ENCODE measurements at places on chromosomes 4 and X.

- no peak for DNase-seq
Measured at GRCh38 chrX:98141466-98141865, 1257.8 kb downstream of the RPA4 start.

DNA sequence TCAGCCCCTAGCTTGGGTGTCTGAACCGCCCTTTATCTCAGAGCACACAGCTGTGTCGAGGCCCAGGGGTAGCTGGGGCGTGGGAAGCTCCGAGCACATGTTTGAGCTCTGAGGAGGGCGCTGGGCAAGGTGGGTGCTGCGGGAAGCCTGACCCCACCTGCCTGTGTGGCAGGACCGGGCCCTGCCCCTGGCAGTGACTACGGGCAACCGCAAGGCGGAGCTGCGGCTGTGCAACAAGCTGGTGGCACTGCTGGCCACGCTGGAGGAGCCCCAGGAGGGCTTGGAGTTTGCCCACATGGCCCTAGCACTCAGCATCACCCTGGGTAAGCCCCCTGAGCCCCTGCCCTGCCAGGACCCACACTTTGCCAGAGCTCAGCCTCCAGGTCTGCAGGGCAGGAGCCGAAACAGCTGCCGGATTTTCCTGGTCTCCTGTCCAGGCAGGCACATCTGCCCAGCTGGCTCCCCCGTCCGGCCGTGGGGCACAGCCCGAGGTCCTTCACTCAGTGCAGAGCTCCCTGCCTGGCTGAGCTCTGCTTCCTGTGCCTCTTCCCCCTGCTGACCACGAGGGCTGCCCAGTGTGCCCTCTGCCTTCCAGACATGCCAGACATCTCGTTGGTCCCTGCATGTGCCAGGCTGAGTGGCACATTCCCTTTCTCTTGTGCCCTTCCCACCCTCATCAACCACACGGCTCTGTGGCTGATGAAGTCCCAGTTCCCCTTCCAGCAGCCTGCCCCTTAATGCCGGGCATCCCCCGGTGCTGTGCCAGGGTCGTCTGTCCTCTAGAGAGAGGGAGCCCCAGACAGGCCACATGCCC lies 33.2 kb upstream of the HTRA3 start:
- no peak for DNase-seq

DNA sequence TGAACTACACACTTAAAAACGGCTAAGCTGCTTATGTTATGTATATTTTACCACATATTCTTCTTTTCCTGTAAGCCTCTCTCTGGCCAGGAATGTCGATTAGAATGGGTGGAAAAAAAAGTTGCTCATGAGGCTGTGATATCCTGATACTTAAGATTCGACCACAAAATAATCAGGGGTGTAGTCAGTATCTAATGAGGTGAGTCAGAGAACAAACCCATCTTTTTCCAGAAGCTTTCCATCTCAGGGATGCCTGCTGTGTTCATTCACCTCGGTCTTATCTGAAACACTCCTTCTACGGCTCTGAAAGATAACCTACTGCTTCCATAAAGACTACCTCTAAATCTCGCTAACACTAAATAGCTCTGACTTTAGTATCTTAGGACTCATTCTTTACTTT lies 142.7 kb upstream of the MAP3K15 start:
- no peak for DNase-seq

GRCh38 chr4:169582203-169582602 lies 30.2 kb downstream of the NEK1 start:
- DNase-seq = no peak

- no peak for DNase-seq
Measured at GRCh38 chr4:104752337-104752736, 257.6 kb upstream of the CXXC4 start.

- peak; percentile 58 for DNase-seq
Measured at GRCh38 chr4:104494822-104495559, at the start of gene CXXC4. TSS of gene CXXC4 (minus strand) at chr4:104494894. CDS start at chr4:104491802, 3,092 bp downstream.

DNA sequence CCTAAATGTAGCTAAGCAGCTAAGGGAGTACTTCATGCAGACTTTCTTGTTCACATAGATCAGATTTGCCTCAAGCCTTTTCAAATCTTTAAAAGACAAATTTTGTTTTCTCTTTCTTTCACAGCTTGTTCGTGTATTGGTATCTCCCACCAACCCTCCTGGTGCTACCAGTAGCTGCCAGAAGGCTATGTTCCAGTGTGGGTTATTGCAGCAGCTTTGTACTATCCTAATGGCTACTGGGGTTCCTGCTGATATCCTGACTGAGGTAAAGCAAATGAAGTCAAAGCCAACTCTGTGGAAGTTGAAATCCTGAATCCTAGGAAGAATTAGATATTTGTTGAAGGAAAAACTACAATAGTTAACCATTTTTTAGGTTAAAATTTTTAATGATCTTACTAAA lies 62.6 kb downstream of the USO1 start:
- no peak for DNase-seq

DNA sequence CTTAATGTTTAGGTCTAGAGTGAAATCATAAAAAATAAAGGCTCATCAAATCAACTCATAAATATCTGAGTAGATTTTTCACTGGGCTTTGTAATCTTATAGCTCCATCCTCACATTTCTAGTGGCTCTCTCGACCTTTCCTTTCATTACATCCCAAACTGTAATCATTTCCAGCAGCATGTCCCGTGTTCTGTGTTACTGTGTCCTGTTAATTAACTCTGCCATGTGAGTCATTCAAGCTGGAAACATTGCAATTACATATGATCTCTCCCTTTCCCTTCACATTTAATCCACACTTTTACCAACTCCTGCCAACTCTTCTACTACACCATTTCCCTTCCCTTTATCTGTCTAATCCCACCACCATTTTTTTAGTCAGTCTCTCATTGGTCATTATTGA lies 75.5 kb downstream of the UGT8 start:
- DNase-seq = no peak

DNA sequence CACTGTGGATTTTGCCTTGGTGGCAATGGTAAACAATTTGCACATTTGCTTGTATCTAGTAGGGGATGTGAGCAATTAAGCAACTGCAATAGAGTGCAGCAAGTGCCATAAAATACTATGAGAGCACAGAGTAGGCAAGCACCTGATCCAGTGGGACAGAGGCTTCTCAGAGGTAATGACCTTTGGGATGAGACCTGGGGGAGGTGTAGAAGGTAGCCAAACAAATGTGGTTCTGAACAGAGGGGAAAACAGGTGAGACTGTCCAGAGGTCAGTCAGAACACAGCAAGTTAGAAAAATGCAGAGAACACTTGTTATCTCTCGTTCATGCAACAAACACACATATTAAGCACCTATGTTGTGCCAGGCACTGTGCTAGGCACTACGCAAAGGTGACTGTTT lies 21.4 kb upstream of the ANK2 start:
- DNase-seq = no peak
